ENCODE measurements at places on chromosomes 3 and 15.

DNA sequence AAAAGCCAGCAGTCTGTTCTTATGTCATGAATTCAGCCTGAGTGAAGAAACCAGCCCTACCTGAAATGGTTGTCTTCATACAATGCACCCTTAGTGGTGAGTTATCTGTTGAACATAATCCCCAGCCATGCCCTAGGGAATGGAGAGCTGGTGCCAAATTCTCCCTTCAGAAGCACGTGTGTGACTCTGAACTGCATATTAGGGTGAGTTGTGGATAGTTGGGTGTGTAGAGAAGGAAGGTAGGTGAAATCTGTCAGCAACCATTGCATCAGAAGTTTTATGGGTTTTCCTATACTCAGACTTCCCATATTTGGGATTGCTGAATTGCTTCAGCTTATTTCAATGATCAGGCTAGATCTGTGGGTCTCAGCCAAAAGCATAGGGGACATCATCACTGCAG, 46.5 kb upstream of the TP63 start:
- DNase-seq, result no peak

DNA sequence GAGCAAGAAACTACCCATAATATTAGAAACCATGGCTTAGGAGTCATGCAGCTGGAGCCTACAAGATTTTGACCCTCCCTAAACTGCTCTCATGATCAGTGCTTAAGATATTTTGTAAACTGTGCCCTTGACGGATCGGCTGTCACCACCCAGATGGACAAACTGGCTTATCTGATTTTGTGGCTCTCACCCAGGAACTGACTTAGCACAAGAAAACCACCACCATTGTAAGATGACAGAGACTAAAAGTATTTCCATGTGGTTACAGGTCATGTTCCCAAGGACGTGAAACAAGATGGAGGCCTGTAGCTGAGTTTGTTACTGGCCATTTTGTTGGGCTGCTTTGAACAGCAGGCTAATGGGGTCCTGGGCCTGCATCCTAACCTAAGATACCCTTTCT, 940.9 kb downstream of the OTOL1 start:
- DNase-seq, result no peak

GRCh38 chr3:102181175-102181920, 253.5 kb upstream of the ZPLD1 start:
- no peak for DNase-seq

- DNase-seq, result no peak
Measured at GRCh38 chr3:177220136-177220974, 23.1 kb upstream of the TBL1XR1 start.

DNA sequence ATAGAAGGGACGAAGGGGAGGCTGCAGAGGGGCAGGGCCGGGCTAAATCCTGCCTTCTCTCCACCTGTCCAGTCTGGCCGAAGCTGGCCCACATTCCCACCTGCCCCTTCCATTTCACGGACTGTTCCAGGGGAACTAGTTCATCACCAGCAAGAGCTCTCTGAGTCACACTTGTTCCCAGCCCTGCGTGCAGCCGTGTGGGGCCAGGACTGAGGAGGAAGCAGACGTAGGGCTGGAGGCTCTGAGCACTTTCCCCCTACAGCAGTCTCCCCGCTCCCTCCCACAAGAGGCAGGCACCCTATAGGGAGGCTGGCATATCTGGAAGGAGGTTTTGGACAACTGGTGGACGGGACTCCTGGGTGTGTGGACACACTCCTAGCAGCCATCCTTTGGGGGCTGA, 3.0 kb downstream of the ITIH4 start:
- DNase-seq, result no peak

- no peak for DNase-seq
Measured at GRCh38 chr15:90360746-90361145, 8.7 kb downstream of the ZNF774 start.

GRCh38 chr15:42704492-42704926, 32.4 kb downstream of the CDAN1 start:
- no peak for DNase-seq

DNA sequence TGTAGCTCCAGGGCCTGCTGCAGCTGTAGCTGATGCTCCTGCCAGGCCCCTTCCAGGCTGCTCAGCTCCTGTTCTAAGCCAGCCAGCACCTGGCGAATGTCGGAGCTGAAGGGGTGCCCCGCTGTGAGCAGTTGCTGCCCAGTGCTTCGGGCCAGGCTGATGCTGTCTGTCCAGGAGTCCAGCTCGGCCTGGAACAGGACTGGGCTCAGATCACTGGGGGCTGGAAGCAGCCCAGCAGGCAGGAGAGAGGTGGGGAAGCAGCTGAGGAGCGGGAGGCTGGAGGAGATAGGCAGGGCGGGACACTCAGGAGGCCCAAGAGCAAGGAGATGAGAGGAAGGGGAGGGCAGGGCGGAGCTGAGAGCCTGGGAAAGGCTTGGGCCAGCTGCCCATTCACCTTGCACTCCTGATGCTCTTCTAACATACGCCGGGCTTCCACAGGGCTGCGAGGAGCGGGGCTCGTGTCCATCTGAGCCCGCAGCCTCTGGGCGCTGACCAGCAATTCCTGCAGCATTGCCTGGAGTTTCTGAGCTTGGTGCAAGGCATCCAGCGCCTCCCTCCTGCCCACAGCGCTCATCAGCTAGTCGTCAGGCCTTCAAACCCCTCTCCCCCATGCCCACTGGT, 23.2 kb downstream of the PLA2G4B start:
- DNase-seq, result no peak

- DNase-seq, result no peak
Measured at GRCh38 chr15:50248994-50249582, 16.4 kb downstream of the HDC start.

- no peak for DNase-seq
Measured at GRCh38 chr3:108099244-108099643, 8.4 kb upstream of the CD47 start.

GRCh38 chr3:54866251-54866650, 61.6 kb downstream of the LRTM1 start:
- no peak for DNase-seq

DNA sequence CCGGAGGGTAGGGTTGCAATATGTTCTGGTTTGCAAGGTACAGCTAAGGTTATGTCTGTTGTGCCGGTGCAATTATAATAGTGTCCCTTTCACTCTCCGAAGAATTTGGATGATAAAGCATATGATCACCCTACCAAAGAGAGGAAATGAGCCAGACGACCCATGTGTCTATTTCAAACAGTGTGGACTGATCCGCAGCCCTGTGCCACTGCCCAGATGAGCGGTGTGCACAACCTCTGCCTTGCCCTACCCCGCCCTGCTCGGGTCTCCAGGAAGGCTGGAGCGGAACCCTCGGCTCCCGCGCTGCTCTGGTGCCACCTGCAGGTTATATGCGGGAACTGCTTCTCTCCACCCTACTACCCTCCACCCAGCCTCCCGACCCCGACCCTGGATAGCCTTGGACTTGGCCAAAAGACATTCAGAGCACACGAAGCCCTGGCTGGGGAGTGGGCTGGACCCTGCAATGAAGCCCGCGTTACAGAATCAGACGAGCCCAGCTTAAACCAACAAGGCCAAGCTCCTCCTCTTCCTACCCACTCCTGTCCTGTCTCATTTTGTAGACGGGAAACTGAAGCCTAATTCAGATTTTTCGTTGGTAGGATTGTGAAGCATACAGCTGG, 68.4 kb upstream of the CHRNB4 start:
- peak; percentile 38 for DNase-seq

GRCh38 chr15:71250936-71251583, 135.8 kb downstream of the THSD4 start:
- no peak for DNase-seq

DNA sequence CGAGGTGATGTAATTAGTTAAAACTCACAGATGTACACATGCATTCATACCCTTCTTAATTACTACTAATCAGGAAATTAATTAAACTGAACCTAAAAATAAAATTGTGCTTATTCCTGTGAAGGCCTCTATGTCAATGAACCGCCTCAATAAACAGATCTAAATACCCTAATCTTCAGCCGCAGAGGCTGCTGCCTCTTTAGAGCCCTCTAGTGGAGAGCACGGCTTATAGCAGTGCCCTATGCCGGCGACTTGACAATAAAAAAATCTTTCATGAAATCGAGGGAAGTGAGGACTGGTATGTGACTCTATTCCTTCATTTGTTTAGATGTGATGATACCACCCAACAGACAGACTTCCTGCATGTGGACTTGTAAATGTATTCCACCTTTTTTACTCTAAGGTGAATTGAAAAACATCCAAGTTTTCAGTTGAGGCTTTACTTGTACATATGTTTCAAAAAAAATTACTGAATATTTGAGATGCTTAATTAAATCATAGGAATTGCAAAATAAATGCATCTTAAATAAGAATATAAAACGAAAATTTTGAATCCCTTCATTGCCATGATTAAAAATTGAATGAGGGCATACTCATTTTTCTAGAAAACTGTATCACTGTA, 8.3 kb upstream of the EPHA3 start:
- DNase-seq, result no peak

GRCh38 chr15:50304836-50305235, 39.3 kb upstream of the HDC start:
- no peak for DNase-seq

GRCh38 chr3:47251689-47252088, 30.9 kb downstream of the KIF9 start:
- no peak for DNase-seq

DNA sequence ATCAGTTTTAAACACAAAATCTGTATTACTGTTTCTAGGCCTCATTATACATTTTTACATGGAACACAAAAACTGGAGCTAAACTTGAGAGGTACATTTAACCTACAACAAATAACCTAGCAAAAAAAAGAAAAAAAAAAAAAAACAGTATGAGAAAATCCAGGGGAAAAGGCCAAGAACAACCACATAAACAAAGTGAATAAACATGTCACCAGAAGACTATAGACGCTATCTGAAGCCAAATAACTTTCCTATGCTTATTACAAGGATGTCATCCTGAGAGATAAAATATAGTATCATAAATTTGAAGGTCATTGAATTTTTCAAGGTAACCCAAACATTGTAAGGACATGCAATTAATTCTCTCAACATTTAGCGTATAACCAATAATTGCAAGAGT, 911.6 kb downstream of the ROBO1 start:
- no peak for DNase-seq

- no peak for DNase-seq
Measured at GRCh38 chr3:41682996-41683395, 278.9 kb downstream of the ULK4 start.

GRCh38 chr3:193040836-193041672, 123.4 kb upstream of the MB21D2 start:
- DNase-seq, result no peak

- DNase-seq, result no peak
Measured at GRCh38 chr3:134918441-134918840, 123.4 kb downstream of the EPHB1 start.

DNA sequence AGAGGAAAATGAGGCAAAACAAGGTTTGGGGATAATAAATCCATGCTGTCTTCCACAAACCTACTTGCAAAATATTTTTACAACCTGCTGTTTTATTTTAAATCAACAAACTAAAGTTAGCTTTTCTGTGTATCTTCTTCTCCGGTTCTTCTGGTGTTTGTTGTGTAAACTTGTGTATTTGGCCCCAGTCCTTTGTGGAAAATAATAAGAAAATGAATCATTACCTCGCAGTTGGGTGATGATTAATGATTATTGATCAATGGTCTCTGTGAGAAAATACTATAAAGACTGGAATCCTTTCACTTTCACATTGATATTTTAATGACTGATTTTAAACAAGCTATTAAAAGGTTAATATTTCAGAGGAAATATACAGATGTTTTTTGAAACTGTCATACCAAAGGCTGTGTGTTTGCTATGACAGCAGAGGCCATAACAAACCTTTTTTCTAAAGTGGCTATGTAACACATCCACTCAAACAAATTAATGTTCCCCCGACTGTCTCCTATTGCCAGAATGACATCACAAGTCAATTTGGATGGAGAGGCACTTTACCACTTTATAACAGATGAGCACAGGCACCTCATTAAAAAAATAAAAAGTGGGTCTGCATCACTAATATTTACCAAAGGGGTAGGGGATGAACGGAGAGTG, 152.5 kb downstream of the MEX3B start:
- DNase-seq, result no peak

DNA sequence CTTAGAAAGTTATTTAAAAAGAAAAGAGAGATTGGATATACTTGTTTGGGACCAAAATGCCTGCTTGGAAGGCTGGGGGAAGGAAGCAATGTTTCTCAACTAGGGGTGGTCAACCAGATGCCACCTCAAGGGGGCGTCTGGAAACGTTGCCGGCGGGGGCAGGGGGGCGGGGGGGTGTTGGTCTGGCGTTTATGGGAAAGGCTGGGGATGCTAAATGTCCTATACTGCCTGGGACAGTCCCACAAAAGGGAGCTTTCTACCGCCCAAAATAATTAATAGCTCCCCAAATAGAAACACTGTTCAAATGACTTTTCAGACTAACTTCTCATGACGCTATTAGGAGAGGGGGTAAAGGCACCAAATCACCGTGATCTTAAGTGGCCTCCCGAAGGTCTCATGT, 2.2 kb downstream of the POLG start:
- no peak for DNase-seq

- no peak for DNase-seq
Measured at GRCh38 chr3:13470894-13471574, 9.1 kb upstream of the HDAC11 start.

GRCh38 chr3:299590-300301, 103.2 kb downstream of the CHL1 start:
- DNase-seq, result no peak

DNA sequence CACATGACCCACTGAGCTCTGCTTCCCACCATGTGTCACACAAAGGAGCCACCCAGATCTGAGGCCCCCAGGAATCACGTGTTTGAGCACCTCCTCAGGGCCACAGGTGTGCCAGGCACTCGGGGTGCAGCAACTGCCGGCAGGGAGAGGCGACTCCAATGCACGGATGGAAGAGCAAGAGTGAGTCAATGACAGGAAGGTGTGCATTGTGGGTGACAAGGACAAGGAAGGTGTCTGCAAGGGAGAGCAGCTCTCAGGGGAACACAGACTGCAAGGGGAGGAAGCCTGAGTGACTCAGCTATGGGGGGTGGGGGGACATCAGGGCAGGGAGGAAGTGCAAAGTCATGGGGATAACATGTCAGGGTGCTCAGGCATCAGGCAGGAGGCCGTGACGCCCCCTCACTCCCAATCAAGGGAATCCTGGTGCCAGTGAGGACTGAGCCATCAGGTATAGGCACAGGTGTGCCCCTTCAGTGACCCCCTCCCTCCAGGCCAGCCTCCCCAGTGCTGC, 67.4 kb downstream of the NUP210 start:
- peak; percentile 13 for DNase-seq

DNA sequence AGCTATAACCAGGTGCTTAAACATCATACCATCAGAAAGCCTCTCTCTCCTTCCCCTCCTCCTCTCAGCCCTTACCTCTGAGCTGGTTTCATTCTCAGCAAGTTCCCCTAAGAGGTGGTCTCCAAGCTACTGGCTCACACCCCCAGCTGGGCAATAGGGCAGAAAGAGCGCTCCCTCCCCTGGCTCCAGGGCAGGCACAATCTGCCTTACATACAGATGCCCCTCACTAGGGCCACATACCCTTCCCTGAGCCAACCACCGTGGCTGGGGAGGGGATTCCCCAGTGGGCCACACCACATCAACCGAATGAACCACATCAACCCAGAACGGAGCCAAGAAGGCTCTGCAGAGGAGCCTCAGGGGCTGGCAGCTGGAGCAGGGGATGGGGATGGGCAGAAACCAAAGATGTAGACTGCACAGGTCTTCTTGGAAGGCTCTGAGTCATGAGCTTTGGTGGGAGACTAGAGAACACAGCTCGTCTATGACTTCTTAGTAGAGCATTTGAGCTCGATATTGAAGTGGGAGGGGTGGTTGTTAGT, 4.6 kb upstream of the FBLN2 start:
- DNase-seq, result no peak
